Stimulated activated CD4-positive, alpha-beta T cell treated with anti-CD3 and anti-CD28 coated beads, Interleukin-4, amount 100 ng/mL, for 48 hours (primary cell): ENCODE measurements at places on chromosomes 16 and 17.

DNA sequence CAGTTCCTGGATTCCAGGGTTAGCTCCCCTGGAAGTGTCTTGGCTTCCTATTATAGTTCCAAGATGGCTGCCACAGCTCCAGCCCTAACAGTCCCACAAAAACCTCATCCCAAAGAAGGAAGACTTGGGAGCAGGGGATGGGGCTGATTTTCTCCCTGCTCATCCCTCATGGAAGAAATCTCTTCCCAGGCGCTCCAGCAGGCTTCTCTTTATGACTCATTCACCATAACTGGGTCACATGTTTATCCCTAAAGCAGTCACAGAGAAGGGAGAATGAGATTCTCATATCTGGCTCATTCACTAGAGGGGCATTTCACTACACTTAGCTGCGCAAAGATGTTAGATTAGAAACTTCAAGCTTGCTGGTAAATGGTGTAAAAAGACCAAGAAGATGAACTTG lies 206.5 kb upstream of the IRX3 start:
- no peak for DNase-seq

- DNase-seq = no peak
These were observed 5.9 kb downstream of the CHMP6 start for GRCh38 chr17:80997424-80998117.

GRCh38 chr16:87145181-87146176 lies 171.7 kb downstream of the C16orf95 start:
- no peak for DNase-seq

- DNase-seq = no peak
These were observed 14.9 kb downstream of the ITPRIPL2 start for GRCh38 chr16:19128454-19129200.

GRCh38 chr17:8556074-8556473 lies 74.5 kb downstream of the MYH10 start:
- no peak for DNase-seq

GRCh38 chr16:89045881-89046280 lies 47.8 kb upstream of the ACSF3 start:
- no peak for DNase-seq

DNA sequence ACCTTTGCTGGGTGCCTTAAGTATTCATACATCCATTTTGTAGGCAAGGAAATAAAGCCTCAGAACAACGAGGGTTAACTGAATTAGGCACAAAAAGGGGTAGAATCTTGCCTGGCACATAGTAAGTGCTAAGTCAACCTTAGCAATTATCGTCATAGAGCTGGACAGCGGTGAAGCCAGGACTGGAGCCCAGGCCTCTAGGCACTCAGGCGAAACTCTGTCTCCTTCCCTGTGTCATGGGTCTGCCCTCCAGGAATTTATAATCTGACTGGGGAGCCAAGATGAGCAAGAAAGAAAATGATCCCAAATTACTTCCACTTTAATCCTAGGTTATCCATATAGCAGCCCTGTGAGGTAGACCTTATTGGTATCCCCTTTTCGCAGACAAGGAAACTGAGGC lies 61.4 kb downstream of the KATNIP start:
- no peak for DNase-seq

DNA sequence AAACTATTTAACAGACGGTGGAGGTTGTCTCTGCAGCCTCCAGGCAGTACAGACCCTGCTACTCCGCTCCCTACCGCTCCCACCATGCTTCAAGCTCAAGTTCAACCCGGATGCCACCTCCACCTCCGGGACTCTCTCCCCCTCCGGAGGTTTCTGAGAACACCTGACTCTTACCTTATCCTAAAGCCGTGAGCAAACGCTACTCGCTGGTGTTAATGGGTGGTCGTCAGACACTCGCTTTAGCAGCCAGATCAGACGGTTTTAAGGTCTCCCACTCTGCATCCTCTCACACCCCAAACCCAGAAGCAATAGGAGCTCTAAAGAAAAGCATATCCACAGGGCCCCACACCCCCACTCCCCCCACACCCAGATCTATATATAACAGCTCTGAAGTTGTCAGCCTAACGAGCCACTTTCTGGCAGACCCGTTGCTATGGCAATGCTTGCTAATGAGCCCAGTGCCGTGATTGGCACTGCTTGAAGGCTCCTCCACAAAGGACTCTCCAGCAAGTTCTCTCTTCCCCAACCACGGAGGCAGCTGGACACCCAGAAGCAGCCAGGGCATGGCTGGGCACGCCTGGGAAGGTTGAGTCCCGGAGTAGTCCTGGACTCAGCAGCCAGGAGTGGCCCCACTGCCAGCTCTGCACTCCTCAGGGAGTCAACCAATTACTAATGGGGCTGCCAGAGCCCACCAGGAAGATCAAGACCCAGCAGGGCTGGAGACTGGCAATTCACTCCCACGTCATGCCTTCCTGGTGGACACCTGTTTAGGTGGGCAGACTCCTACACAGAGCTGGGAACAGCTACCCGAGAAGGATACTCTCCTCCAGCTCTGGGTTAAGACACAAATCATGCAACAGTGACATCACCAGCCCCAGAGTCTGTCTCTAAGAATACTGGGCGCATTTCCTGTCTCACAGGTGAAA lies 121.2 kb upstream of the RCVRN start:
- no peak for DNase-seq

DNA sequence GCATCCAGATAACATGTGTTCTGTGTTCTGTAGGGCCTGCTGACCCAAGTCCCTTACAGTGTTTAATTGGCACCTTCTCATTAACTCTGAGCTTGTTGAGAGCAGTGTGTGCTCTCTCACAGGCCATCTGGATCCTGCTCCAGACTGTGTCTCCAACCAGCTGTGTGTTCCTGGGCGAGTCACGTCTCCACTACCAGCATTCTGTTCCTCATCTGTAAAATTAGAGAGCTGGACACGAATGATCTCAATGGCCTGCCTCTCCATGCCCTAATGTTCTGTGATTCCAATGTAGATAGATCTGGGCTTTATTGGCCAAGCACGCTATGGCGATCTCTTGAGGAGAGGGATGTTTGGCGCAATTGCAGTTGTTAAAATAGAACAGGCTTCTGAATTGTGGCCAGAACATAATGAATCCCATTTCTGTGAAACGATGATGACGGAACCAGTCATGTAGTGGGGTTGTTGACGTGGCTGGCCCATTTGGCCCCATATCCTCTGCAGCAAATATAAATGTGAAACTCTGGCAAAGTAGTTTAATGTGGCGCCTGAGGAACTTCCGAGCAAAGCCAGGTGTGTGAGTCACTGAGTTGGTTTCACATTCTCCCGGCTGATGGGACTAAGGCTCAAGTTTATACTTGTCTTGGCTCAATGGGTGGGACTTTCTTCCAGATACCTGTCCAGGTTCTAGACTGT lies 22.2 kb downstream of the TBX4 start:
- DNase-seq = no peak

DNA sequence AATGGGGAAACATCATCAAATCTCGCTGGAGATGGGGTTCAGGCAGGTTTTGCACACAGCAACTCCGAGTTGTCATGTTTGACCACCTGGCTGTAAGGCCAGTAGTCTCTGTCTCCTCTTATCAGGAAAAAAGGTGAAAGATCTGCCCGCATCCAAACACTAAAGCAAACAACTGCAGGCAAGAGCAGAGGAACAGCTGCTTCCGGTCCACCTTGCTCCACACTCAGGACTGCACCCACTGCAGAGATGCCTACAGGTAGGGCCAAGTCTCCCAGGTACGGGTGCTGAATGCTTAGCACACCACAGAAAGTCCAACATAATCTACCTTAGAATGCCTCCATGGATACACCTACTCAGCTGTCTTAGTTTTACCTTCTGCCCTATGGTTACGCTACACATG lies 7.3 kb downstream of the TEX2 start:
- no peak for DNase-seq
